Stimulated activated CD8-positive, alpha-beta memory T cell treated with anti-CD3 and anti-CD28 coated beads, Interleukin-4, amount 100 ng/mL, for 1 hour (primary cell): ENCODE measurements at places on chromosomes 12 and 14.

DNA sequence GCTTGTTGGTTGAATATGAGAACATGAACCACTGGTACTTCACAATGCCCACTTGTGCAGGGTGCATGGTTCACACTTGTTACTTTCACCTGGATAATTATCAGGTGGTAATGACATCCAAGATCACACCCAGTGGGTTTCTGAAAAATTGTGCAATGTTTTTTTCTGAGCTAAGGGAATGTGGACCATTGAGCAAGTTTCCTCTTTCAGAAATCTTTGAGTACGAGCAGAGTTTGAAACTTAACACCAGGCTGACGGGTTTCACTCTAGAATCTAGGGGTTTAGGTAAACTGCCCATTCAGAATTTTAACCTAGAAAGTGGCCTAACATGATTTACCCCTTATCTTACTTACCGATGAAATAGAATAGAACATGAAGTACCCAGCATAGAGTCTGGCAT is 389.6 kb downstream of the PAWR start:
- DNase-seq, result no peak

DNA sequence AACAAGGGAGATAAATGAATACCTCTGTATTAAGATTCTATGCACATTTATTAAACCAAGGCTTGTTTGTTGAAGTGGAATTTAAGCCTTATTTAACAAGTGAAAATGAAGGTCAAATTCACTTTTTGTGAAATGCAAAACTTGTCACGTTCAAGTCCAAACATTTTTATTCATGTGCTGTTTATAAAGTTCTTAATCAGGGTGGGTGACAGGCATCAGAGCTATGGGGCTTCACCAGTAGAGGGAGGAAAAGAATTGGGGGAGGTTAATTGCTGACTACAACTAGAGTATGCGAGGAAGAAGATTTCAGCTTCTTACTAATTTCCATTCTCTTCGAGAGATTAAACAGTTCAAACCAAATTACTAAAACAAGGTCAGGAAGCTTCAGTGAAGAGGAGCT is 9.7 kb downstream of the MOK start:
- no peak for DNase-seq

DNA sequence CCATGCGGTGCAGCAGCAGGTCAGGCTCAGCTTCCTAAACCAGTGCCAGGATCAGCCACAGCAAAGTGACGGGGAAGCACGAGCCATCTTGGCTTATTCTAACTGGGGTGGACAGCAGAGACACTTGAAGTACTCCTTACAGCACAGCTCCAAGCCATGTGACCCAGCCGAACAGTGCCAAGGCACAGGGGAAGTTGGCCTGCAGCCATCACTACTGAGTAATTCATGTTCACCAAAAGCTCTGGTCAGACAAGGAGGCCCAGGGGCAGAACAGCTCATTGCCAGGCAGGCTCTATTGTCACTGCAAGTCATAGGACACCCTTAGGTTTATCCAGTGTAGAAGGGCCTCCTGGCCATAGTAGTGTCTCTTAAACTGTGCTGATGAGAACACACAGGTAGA is 23.4 kb upstream of the SLC35F4 start:
- no peak for DNase-seq

DNA sequence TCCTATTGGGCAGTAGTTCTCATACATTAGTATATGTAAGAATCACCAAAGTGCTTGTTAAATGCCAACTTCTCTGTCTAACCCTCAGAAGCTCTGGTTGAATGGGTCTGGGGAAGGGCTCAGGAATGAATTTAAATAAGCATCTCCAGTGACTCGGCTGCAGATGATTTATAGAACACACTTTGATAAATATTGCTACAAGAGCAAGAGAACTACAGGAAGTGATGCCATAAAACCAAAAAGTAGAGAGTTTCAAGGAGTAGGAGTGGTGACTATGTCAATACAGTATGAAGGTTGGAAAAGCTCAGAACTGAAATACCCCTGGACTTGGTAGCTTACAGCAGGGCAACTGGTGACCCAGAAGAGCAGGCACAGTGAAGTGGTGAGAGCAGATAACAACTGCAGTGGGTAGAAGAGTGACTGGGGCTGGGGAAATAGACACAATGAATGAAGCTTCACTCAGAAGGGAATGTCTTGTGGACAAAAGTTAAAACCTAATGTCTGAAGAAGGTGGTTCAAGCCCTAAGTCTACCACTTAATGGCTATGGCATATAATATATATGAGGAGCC is 8.0 kb upstream of the PLEKHA5 start:
- DNase-seq, result no peak

GRCh38 chr12:124294780-124295341 is at the start of gene RFLNA:
Gene RFLNA (plus strand): TSS chr12:124295093. CDS start chr12:124295430, 337 bp downstream.
- no peak for DNase-seq

GRCh38 chr12:124317400-124317799 is 22.5 kb downstream of the RFLNA start:
- DNase-seq, result no peak

- DNase-seq, result no peak
Observed at GRCh38 chr14:94101748-94102147, 8.8 kb upstream of the IFI27 start.

GRCh38 chr14:85531141-85531586 is 1.2 kb downstream of the FLRT2 start:
- DNase-seq, result no peak

- DNase-seq, result no peak
Observed at GRCh38 chr12:105474672-105475071, 144.2 kb downstream of the C12orf75 start.

DNA sequence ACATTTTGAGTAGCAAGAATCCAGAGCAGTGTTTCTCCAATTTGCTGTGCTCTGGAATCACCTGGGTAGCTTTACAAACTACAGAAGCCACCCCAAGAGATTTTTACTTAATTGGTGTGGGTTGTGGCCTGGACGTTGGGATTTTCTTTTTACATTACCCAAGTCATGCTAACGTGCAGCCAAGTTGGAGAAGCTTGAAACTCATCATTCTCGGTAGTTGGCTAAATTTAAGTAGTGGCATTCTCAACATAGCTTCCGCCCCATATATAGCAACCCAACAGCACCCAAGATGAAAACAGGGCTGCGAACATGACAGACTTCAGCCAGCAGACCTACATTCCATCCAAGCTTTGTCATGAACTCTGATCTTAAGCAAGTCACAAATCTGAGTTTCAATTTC is 25.0 kb downstream of the DAD1 start:
- DNase-seq, result no peak

DNA sequence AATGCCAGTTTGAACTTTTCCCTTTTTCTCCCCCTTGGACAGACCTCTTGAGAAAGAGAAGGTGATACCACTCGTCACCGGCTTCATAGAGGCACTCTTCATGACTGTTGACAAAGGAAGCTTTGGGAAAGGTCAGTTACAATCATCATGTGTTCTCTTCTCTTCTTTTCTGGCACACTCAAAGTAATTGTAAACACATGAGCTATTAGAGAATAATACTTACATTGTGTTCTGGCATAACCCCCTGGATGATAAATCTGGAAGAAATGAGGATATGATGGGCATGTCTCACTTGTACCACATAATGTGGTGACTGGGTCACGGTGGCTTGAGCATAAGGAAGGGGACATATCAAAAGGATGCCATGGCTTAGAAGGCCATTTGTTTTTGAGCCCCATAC is 20.0 kb downstream of the UTP20 start:
- DNase-seq, result no peak

GRCh38 chr12:94872007-94872653 is 131.4 kb downstream of the NDUFA12 start:
- DNase-seq, result no peak

DNA sequence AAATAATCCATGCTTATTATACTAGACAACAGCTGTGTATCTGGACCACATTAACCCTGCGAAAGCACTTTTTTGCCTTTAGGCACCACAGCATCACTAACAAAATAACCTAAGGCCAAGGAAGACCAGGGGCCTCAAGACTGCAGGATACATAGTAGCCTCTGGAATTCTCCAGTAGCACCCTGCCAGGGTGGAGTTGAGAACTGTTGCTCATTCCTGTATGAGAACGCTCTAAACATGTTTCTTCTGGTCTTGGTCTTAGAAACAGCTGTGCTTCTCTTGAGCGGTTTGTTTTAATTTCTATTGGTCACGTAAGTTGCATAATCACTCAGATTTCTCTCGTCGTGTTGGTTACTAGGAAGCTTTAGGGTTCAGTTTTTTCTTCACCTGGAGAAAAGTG is 7.9 kb downstream of the B4GALNT3 start:
- DNase-seq, result no peak
